Naive thymus-derived CD8-positive, alpha-beta T cell (primary cell): ENCODE measurements at places on chromosomes 7 and 10. TPM values are rescaled to one million over a fixed set of nuclear protein-coding genes. Genes with fewer than 3 reads are reported as not detected.

DNA sequence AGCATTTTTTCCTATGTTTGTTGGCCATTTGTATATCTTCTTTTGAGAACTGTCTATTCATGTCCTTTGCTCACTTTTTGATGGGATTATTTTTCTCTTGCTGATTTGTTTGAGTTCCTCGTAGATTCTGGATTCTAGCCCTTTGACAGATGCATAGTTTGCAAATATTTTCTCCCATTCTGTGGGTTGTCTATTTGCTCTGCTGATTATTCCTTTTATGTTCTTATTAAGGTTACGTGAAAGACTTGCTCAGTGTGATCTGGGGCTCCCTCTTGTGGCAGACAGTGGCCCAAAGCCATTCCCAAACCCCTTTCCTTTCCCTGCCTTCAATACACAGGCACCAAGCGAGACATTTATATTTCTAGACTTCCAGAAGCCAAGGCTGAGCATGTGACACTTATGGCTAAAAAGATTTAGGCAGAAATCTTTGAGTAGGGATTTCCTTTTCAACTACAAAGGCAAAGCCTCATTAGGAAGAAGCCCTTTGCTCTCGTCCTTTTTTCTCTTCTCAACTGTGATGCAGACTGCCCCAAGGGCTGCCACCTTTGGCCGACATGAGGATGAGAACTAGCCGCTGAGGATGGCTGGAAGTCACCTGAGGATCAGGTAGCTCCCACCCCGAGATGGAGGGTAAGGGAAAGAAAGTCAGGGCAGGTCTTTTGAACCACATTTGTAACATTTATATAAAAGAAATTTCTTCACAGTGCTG lies 23.6 kb downstream of the ST8SIA6 start:
- peak; percentile 59 for DNase-seq

GCK gene
- polyA plus RNA-seq: 0.62 TPM

CCDC172 gene
- not detected for polyA plus RNA-seq

DNA sequence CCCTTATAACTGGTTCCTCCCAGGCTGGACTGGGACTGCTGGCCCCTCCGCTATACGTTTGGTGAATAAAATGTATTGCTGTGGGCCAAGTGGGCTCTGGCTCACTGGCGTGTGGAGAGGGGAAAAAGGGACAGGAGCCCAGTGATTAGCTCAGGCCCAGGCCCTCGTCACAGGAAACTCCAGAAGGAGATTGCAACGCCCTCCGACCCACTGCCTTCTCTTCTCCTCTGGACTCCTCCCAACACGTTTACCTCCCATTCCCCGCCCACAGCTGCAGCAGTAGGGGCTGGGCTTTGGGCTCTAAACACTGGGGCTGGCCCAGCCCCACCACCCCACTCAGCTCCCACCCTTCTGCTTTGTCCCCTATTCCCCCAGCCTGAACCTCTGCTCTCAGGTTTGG lies 173.9 kb downstream of the NEURL1 start:
- DNase-seq: no peak

- no peak for DNase-seq
Measured at GRCh38 chr10:117896517-117896916, 150.2 kb downstream of the RAB11FIP2 start.

DNA sequence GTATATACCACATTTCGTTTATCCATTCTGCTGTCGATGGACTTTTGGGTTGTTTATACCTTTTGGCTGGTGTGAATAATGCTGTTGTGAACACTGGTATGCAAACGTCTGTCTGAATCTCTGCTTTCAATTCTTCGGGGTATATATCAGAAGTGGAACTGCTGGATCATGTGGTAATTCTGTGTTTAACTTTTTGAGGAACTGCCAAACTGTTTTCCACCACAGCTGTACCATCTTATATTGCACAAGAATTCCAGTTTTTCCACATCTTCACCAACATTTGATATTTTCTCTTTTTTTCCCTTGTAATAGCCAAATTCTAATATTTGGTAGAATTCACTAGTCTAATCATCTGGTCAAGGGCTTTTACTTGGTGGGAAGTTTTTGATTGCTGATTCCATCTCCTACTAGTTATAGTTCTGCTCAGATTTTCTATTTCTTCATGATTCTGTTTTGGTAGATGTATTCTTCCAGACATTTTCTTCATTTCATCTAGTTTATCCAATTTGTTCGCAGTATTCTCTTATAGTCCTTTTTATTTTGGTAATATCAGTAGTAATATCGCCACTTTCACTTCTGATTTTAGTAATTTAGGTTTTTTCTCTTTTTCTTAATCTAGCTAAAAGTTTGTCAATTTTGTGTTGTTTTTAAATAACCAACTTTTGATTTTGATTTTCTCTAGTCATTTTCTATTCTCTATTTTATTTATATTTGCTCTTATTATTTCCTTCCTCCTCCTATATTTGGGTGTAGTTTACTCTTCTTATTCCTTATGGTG lies 271.2 kb downstream of the ZEB1 start:
- DNase-seq: no peak

TMEM196 gene
- polyA plus RNA-seq: not detected

C10orf62 gene
- not detected for polyA plus RNA-seq

DNA sequence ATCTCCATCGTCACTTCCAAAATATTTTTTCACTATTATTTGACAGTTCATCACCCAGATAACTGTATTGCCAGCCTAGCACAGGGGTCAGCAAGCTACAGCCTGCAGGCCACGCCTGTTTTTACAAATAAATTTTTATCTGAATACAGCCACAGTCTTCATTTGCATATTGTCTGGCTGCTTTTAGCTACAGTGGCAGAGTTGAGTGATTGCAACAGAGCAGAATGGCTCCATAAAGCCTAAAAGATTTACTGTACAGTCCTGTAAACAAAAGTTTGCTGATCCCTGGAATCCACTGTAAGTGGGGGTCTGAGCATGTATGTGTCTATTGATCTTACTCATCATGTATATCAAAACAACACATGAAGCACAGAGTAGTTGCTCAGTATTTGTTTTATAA lies 45.9 kb upstream of the GNAI1 start:
- DNase-seq: no peak

TMEM229A gene
- not detected for polyA plus RNA-seq

EPDR1 gene
- polyA plus RNA-seq: 2.2 TPM

- DNase-seq: no peak
Measured at GRCh38 chr7:2818121-2818520, 26.0 kb downstream of the GNA12 start.

DNA sequence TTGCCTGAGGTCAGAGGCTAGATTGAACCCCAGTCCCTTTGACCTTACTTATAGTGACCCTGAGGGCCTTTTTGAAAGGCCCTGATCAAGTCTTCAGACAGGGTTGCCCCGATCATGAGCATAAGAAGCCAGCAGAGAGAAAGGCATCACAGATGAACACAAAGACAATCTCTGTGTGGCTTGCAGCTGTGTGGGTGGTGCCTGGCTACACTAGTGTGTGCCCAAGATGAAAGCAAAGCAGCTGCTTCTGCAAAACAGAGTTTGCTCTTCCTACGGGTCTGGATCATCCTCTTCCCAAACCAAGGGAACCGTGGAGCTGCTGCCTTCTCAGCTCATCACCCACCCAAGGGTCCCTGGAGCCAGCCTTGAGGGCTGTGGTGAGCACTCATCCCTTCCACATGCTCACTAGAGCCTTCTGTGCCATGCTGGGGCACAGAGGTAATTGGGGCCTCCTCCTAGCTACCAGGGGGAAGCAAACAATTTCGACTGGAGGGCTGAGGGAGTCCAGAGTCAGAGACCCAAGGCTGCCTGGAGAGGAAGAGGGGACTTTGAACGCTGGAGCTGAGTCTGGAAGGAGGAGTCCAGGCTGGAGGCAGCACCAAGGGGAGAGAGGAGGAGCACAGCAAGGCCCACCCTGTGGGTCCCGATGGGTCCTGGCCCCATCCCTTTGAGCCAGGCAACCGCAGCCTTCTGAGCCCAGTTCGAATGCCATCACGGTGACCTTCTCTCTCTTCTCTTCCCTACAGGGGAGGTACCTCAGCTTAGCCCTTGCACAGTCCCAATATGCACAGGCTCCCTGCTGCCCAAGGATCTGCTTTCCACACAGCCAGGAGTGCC lies 42.3 kb downstream of the ANTXRL start:
- no peak for DNase-seq

GRCh38 chr10:123583639-123584418 lies 82.3 kb upstream of the GPR26 start:
- DNase-seq: no peak

CYCS gene
- 101 TPM for polyA plus RNA-seq

METTL2B gene
- 28.7 TPM for polyA plus RNA-seq

SLC16A9 gene
- not detected for polyA plus RNA-seq

DBF4 gene
- 23.4 TPM for polyA plus RNA-seq

GRCh38 chr10:97291357-97292096 lies 910 bp downstream of the ARHGAP19 start:
- DNase-seq: no peak

DNA sequence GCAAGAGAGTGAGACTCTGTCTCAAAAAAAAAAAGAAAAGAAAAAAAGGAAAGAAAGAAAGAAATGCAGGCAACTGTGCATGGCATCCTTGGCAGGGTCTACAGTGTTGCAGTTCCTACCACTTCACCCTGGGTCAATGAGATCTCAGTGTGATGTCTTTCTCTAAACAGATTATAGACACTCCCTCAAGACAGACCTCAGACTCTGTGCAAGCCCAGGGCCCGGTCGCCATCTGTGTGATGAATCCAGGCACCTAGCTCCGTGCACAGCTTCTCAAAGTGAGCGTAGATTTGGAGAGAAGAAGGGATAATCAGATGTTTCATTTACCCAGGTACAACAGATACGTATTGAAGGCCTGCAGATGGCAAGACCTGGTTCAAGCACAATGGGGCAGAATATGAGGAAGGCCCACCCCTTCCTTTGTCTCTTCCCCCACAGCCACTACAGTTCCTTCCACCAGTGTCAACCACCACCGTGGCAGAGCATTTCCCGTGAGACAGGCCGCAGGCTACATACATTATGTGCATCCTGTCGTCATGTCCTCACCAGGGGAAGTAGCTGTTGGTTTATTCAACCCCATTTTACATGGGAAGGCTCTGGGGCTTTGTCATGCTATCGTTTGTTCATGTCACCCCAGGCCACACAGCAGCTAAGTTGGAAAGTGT lies 471.7 kb upstream of the GALNT17 start:
- DNase-seq: peak; percentile 61

DNA sequence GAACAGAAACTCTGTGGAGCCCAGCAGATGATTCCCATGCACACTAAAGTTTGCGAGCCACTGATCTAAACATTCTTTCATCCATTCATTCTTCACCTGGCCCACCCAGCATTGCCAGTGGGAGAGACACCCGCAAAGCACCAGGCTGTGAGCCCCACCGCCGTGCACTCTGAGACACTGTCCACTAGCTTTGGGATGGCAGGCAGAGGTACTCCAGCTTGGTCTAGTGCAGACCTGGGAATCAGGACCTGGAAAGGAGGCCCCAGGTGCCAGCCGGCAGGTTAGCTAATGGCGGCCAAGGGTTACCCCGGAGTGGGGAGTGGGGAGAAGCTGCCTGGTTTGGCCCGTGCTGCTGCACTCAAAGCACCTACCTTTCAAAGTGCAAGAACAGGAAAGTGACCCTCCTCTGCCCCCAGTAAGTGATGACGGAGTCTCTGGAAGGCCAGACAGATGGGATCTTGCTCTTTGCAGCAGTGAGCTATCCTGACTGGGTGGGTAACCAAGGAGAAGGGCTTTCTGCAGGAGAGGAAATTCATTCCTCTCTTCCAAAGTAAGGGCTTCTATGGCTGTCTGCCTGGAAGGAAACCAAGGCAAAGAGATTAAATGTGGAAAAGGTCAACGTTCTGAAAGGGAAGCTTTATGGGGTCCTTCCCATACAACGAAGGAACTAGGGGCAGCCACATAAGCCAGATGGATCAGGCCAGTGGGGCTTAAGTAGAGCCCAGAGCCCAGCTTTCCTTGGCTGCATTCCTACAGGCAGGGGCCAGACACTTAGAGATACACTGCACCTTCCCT lies 74.2 kb upstream of the LRRC4 start:
- no peak for DNase-seq

NUTM2E gene
- polyA plus RNA-seq: not detected

DNA sequence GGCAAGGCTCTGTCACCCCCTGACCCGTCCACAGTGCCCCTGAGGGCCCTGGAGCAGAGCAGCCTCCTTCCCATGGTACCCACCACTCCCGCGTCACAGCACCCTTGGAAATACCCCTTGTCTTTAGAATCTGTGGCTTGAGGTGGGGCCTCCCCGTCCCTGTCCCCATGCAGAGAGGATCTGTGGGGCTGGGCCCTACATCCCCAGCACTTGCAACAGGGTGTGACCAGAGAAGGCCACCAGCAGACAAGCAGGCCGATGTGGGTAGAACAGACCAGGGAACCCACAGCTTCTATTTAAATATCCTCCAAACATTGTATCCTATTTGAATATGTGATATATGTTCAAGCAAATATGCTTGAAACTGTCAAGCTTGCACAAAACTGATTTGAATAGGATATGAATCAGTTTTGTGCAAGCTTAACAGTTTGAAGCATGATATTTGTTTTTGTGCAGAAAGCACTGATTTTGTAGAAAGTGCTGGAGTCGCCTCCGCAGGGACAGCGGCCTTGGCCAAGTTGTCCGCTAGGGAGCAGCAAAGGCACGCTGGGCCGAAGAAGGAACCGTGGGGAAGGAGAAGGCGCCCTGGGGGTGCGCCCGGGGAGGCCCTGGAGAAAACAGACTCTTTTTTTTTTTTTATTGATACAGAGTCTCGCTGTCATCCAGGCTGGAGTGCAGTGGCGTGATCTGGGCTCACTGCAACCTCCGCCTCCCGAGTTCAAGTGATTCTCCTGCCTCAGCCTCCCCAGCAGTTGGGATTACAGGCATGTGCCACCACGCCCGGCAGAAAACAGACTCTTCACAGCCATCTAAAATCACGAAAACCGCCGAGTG lies 2.2 kb downstream of the CFAP46 start:
- no peak for DNase-seq

DNA sequence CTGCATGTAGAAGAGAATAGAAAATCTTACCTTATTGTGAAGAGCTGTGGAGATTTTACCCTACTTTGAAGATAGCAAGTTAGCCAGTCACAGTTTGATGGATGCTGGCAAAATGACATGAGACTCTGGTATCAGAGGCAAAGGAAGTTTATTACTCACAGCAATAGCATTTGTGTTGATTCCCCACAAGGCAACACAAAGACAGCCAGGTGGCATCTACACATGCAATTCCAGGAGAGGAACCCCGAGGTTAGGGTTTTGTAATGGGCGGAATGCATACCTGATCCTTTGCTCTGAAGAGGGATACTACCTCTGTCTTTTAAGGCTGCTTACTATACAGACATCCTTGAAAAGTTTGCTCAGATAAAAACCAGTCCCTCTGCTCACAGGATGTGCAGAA lies 59.5 kb downstream of the AHR start:
- no peak for DNase-seq

TMEM140 gene
- polyA plus RNA-seq: 36.9 TPM

MRLN gene
- not detected for polyA plus RNA-seq

- DNase-seq: no peak
Measured at GRCh38 chr10:7300384-7300971, 110.4 kb downstream of the SFMBT2 start.

ATOH7 gene
- polyA plus RNA-seq: not detected

DNA sequence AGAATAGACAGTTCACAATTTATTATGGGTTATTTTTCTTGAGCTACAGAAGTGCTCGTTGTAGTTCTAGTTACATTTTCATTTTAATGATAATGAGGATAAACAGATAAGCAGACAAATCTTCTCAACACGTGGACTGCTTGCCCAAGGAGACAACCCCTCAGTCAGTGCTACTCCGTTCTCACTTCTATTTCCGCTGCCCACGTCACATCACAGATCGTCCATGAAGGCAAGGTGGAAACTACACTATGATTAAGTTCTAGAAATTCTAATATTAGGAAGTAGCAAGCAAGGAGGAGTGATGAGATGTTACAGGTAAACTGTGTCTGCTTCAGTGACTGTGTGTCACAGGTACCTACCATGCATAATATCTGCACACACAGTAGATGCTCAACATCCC lies 210.5 kb downstream of the CHCHD3 start:
- no peak for DNase-seq

VAX1 gene
- not detected for polyA plus RNA-seq

SPOCK2 gene
- polyA plus RNA-seq: 292 TPM

FOXK1 gene
- 3.6 TPM for polyA plus RNA-seq
